ENCODE measurements at places on chromosomes 11 and 22.

- DNase-seq, result no peak
Observed at GRCh38 chr11:67283481-67283963, 5.6 kb upstream of the ANKRD13D start.

DNA sequence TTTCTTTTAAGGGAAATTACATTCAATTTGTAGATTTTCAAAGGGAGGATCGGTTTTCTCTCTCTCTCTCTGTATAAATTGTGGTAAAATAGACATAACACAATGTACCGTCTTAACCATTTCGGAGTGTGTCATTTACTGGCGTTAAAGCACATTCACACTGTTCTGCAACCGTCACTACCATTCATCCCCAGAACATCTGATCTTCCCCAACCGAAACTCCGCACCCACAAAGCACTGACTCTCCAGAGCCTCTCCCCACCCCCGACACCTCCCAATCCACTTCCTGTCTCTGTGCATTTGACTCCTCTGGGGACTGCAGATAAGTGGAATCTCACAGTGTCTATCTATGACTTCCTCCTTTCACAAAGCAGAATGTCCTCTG, 15.9 kb upstream of the GRAMD4 start:
- no peak for DNase-seq

GRCh38 chr11:87870086-87870485, 305.2 kb downstream of the RAB38 start:
- DNase-seq, result no peak

DNA sequence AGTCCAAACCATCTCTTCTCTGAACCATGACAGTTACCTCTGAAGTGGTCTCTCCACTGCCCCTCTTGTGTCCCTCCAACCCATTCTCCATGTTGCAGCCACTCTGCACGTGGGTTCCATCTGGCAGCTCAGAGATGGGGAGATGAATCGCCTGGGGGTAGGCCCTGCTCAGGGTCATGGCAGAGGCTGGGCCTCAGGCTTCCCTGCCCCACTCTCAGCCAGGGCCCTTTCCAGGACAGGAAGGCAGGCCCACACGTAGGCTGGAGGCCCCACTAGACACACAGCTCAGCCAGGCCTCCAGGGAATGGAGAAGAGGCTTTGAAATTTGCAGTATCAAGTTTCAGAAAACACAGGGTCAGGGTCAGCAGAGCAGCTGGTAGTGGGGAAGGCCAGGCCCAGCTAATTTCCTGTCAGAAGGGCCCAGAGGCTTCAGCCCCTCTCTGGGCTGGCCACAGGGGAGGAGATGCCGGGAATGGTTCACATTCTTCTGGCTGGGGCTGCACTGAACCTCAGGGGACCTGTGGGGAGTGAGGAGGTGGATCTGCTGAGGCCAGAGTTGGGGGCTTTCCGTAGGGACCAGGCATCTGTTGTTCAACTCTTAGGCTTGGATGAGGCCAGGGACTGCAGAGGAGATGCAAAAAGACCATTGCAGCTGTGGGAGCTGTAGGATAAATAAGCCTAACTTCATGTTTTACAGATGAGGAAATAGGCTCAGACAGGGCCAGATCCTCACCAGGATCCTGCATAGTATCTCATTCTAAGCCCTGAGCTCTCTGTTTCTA, 101.6 kb downstream of the SWAP70 start:
- DNase-seq, result no peak
